ENCODE measurements at places on chromosomes 3 and 15.

GRCh38 chr3:151837057-151837456 lies 23.1 kb downstream of the AADAC start:
- peak; percentile 93 for DNase-seq

GRCh38 chr3:112061152-112061551 lies 25.0 kb upstream of the C3orf52 start:
- DNase-seq: peak; percentile 59

- DNase-seq: peak; percentile 59
Observed at GRCh38 chr15:60869851-60870250, 359.3 kb downstream of the RORA start.

- no peak for DNase-seq
Observed at GRCh38 chr15:51133140-51133765, 38.5 kb upstream of the TNFAIP8L3 start.

DNA sequence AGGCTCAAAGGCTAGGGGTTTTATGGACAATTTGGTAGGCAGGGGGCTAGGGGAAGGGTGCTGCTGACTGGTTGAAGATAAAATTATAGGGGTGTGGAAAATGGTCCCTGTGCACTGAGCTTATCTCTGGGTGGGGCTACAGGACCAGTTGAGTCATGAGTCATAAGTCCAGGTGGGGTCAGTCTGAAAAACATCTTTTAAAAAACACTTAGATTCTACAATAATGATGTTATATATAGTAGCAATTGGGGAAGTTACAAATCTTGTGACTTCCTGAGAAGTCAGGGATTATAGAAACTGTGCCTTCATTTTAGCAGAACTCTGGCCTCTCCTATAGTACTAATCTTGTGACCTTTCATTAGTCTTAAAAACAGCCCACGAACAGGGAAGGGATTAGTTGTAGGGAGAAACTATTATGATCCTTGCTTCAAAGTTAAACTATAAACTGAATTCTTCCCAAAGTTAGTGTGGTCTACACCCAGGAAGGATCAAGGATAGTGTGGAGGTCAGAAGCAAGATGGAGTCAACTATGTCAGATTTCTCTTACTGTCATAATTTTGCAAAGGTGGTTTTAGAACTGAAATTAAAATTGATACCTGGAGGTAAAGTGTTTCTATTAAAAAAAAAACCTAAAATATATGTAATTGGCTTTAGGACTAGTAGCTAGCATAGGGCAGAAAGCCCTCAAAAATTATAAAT lies 130.1 kb downstream of the P2RY1 start:
- no peak for DNase-seq

DNA sequence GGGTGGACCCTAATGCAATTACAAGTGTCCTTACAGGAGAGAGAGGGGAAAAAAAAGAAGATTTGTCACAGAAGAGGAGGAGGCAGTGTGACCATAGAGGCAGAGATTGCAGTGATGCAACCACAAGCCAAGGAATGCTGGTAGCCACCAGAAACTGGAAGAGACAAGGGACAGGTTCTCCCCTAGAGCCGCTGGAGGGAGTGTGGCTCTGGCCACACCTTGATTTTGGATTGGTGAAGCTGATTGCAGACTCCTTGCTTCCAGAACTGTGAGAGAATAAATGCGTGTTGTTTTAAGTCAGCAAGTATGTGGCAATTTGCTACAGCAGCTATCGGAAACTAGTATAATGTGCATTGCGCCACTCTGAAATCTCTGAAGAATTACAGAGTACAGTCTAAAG lies 110.1 kb downstream of the SRGAP3 start:
- no peak for DNase-seq

DNA sequence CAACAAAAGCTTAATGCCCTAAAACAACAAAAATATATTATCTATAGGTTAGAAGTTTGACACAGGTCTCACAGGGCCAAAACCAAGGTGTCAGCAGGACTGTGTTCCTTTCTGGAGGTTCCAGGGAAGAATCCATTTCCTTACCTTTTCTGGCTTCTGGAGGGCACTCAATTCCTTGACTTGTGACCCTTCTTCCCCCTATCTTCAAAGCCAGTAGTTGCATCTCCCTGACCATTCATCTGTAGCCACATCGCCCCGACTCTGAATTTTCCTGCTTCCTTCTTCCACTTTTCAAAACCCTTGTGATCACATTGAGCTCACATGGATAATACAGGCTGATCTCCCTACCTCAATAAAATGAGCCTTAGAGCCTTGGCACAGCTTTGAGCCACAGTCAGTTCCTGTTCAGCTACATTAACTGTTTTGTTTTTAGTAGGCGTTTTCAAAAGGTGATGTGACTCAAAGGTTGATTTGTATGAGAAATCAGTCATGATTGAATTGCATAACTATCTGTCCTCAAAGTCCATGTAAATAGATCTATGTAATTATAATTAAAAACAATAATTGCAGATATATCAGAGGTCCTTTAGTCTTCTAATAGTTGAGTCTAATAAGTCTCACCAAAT lies 12.4 kb downstream of the PFN2 start:
- DNase-seq: peak; percentile 3
